ENCODE measurements at places on chromosomes 7 and 10.
A peak's percentile ranks its signal among the peaks of the same experiment; 100 is the strongest.

DNA sequence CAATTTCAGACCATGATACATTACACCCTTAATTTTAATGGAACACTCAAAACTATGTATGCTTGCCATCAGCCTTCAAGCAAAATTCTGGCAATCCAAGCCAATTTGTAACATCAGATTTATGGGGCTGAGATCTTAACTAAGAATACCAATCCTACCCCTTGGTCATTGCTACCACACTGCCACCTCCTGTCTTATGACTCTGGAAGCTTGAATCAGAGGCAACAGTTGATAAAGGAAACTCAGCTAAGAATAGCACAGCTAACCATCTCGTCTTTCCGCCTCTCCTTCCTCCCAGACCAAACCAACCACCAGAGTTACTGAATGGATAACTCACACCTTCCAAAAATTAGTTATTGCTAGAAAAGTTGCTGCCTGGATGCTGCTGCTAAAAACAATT lies 7.4 kb downstream of the IGF2BP3 start:
- peak; percentile 51 for DNase-seq

- no peak for DNase-seq
Measured at GRCh38 chr7:12879139-12879538, 191.7 kb downstream of the ARL4A start.

- DNase-seq, result peak; percentile 34
Measured at GRCh38 chr7:80641548-80641947, 3.1 kb downstream of the CD36 start.

DNA sequence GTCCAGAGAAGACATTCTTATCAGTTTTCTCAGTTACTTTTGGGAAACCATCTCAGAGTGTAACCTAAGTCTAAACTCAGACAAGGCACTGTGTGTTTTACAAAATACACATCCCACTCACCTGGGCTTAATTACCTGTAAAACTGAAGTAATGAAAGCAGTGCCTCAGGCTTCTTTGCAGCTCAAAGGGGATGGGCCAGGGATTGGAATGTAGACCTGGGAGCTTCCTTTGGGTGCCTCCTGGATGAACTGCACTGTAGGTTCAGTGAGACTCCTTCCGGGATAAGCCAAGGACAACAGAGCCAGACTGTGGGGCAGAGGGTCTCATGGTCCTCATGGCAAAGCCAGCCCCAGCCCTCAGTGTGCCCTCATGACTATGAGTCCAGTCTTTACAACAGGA lies 672.4 kb upstream of the GALNT17 start:
- no peak for DNase-seq

GRCh38 chr7:47441796-47442604 lies 139.9 kb downstream of the TNS3 start:
- DNase-seq, result no peak

DNA sequence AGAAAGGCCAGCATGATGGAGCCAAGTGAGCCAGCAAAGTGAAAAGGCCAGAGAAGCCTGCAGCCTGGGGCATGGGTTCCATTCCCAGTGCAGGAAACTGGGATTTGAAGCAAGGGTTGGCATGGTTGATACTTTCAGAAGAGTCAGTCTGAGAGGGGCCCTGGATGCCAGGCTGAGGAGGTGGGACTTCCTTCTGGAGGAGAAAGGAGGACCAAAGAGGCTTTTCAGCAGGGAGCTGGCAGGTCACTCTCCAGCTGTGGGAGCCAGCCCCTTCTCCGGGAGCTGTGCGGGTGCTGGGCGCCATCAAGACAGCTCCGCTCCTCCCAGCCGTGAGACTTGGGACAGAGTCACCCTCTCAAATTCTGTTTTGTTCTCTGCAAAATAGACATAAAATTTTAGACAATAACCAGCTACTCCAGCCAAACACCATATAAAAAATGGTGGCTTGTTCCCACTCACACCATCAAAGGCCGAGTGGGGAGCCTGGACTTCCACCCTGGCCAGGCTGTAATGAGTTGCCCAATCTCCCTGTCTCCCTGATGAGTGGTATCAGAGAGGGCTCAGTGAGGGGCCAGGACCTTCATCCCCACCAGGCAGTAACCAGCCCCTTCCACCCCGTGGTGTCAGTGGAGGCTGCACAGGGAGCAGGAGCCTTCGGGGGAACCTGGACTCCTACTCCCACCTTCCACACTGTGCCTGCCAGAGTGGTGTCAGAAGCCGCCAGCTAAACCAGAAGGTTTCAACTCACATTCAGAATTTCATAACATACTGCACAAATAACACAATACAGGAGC lies 133.6 kb upstream of the RET start:
- no peak for DNase-seq

DNA sequence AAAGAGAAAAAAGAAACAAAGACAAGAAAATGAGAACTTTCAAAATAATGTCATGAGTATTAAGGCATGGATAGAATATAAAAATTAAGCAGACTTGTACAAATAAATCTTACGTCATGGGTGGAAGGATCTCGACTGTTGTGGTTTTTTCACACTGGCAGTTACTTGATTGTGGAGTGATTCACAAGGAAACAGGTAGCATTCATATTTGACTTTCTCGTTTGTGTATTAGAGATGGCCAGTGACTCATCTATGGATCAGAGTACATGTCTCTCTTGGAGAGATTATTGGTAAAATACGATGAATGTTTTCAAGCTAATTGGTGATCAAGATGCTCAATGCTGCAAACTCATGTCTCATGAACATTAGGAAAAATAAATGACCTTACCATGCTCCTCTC lies 564.3 kb downstream of the GATA3 start:
- DNase-seq, result peak; percentile 33

GRCh38 chr7:135102372-135102771 lies 45.5 kb upstream of the TMEM140 start:
- DNase-seq, result no peak

GRCh38 chr10:46232084-46232483 lies 54.7 kb upstream of the ANTXRL start:
- no peak for DNase-seq

GRCh38 chr7:87574630-87575029 lies 26.1 kb downstream of the ABCB1 start:
- DNase-seq, result peak; percentile 81

DNA sequence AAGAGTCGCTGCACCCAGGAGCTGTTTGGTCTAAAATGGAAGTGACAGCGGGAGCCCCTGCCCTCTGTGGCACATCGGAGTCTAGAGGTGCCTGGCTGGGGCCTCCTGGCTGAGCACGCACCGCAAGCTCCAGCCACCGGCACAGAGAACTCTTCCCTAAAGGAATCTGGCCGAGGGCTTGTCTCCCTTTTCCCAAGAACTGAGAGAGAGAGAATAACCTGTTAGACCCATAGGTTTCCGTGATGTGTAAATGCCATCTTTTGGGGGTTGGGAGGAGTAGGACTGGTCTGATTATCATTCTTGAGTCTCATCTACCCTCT lies 47.3 kb downstream of the PROSER2 start:
- no peak for DNase-seq

- DNase-seq, result peak; percentile 52
Measured at GRCh38 chr10:112434988-112435619, 11.6 kb downstream of the ZDHHC6 start.

- peak; percentile 57 for DNase-seq
Measured at GRCh38 chr7:35839860-35840854, 39.3 kb downstream of the SEPTIN7 start.

DNA sequence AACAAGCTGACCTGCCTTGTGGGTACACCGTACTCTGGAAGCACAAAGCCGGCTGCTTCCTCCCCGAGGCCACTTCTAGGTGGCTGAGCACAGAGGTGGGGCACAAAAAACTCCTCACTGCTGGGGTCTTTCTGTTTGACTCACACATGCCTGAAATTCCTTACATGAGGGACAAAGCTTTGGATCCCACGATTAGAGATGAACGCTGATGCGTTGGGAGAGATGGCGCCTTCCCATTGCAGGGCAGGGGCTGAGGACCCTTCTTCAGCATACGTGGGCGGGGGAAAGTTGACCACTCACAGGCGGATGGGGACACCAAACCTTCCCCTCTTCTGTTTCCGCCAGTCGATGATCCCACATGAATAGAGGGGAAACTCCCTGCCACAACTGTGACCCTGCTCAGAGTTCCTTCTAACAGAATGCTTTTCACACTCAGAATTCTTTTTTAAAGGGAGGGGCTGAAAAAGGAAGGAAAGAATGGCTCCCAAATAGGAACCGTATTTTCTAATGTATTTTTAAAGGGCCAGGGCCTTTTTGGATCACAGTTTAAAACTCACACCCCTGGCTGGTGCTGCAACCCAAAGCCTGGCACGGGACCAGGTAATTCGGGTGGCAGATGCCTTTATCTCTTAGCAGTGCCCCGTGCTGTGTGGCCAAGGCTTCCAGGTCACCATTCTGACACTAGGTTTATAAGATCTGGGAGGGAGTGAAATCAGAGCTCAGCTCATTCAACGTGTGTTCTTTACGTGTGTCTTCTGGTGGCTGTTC lies 134.0 kb downstream of the PRKAG2 start:
- DNase-seq, result no peak

- no peak for DNase-seq
Measured at GRCh38 chr10:47205192-47205591, 94.8 kb upstream of the GDF10 start.

Data from M059J (cell line).